Esophagus squamous epithelium (tissue), 5 donors: ENCODE measurements at places on chromosomes 7 and 10. TPM values are rescaled to one million over a fixed set of nuclear protein-coding genes. Genes with fewer than 3 reads are reported as not detected.

SLC26A5 gene
- not detected for total RNA-seq

C10orf143 gene
- total RNA-seq: 0.44 TPM

- no peak for DNase-seq
Measured at GRCh38 chr7:30390736-30391636, 87.6 kb downstream of the NOD1 start.

CFAP70 gene
- total RNA-seq: 0.53 TPM

DNA sequence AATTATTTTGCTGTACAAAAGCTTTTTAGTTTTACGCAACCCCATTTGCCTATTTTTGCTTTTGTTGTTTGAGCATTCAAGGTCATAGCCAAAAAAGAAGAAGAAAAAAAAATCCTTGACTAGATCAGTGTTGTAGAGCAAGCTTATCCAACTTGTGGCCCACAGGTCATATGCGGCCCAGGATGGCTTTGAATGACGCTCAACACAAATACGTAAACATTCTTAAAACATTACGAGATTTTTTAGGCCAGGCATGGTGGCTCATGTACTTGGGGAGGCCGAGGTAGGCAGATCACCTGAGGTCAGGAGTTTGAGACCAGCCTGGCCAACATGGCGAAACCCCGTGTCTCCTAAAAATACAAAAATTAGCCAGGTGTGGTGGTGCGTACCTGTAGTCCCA, 8.1 kb upstream of the MALSU1 start:
- DNase-seq: no peak

DNA sequence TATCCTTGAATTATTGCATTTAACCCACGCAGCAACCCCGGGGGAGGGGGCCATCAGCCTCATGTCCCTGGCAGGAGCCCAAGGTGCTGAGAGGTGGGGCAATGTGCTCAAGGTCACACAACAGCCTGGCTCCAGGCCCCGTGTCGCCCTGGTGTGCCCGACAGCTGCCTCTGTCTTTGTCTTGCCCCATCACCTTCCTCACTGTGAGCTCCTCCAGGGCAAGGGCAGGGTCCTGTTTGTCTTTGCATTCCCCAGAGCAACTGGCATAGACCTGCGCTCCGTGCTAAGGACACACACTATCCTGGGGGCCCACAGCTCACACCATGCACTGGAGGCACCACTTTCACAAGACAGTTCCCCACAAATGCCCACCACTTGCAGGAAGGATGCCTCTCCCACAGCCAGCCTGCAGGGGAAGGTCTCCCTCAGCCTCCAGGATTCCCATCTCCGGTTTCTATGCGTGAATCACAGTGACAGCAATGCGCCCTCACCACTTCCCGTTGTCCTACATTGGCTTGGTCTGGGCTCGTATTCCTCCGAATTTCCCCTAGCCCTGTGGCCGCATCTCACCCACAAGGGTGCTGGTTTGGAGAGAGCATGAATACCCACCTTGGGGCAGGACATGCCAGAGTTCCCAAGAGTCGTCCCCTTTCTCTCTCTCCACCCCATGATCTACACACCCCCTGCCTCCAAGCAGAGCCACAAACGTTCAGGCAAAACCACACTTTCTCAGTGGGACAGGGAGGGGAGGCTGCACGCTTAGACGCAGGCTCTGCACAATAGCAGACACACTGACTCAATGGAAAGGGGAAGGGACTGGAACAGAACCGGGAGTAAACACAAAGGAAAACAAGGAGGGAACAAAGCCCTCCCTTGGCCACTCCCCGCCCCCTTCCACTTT, 10.3 kb downstream of the ITPRIP start:
- DNase-seq: no peak

DNA sequence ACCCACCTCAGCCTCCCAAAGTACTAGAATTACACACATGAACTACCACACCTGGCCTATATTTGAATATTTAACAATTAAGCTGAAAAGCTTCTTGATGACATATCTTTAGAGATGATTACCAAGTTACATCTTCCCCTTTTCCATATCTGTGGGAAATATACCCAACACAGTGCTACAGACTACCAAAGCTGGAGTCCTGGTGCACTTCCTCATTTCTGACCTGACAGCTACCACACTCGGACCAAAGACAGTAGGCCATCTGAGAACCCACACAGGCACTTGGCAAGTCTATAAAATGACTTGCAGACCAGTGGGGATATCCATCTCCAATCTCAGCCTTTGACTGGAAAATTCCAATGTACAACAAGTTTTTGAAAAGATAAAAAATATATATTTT, 270.4 kb upstream of the KLF14 start:
- no peak for DNase-seq

- no peak for DNase-seq
Measured at GRCh38 chr7:44154703-44155102, 13.6 kb upstream of the MYL7 start.

DNA sequence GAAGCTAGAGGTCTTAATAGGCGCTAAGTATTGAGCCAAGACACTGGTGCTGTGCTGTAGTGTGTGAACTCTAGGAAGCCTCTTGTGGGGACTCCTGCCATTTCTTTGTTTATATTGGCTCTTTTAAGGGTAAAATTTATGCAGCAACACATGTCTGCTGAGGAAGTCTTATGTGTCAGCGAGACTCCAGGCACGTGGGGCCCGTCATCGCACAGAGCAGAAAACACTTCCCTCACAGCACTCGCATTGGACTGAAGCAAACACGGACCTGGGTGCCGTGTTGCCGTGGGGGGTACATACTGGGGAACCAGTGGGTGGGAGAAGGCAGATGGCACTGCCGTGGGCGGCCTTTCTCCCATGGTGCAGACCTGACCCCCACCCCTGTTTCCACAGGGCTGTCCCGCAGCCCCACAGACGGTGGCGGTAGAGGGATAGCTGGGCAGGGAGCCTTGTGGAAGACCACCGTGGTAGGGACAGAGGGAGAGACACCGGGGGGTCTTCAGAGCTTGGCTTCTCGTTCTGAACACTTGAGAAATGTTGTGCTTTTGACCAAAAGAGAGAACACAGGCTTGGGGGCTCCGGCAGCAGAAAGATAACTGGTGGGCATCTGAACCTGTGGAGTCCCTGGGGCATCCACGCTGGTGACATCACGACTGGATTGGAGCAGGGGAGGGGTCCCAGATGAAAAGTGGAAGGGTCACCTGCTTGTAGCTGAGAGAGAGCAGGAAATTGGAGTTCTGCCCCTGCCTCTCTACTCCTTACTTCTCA, 284.7 kb upstream of the SHH start:
- DNase-seq: no peak

DNA sequence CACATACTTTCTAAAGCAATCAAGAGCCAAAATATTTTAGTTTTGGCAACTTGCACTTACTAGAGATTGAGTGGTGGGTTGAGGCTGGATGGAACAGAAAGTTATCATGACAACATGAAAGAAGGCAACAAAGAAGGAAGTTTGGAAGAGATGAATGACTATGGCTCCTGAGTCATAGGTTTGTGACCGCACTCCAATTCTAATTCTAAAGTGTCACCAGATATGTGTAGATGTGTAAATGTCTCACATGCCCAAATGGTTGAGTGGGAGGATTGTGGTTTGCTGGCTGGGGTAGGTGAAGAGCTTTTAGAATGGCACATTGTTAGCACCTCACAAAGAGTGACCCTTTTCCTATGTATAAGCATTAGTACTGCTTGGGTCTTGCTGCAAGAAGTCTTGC, 20.2 kb downstream of the TAS2R16 start:
- no peak for DNase-seq

DNA sequence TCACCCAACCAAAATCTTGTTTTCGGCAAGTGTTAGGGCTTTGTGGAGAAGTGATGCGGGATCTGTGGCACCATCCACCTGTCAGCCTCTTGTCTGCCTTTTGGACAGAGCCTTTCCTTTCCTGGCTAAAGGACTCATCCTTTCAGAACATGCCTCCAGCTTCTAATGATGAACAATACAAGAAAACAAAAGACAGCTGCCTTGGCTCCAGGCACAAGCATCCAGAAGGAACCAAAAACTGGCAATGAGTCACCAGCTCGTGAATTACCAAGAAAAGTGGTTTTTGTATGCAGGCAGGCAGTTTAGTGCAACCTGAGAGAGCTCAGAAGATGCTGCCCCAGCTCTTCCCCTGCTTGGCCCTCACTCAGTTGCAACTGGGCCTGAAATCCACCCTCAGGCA, 84.6 kb upstream of the NAMPT start:
- DNase-seq: no peak

DNA sequence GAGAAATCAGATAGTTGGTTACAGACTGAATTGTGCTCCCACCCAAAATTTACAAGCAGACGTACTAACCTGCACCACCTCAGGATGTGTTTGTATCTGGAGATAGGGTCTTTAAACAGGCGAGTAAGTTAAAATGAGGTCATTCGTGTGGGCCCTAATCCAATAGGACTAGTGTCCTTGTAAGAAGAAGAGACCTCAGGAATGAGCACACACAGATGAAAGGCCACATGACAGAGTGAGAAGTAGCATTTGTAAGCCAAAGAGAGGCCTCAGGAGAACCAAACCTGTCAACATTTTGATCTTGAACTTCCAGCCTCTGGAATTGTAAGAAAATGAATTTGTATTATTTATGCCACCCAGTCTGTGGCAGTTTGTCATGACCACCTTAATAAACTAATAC, 149.5 kb upstream of the VWC2 start:
- no peak for DNase-seq

GRCh38 chr10:80453056-80453841, 861 bp upstream of the TSPAN14 start:
- no peak for DNase-seq

DNA sequence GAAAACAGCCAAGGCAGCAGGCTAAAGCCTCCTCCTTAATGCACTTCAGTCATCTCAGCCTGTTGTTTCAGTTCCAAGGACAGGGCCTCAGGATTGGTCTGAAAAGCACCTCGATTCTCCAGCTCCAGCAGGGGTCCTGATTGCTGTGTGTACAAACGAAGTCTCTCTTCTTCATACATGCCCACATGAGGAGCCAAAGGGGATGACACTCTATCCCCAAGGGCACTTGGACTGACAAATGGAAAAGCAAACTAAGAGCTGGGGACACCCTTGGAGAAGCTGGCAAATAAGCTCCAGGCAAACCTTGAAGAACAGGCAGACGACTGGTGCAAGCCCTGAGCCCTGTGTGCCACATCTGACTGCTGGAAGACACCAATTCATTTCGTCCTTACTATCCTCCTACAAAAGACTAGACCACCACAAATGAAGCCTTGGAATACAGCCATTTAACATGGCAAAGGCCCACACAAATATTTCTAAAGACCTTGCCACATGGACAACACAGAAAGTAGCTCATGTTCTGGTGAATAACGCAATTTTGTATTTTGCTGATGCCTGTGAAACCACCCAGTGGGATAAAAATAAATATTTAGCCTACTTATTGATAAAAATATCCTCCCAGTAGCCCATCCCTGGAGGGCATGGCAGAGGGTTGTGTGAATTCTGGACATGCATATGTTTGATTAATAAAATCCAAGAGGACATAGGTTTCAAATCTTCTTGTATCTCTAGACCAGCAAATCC, 61.9 kb downstream of the PARD3 start:
- DNase-seq: no peak

TMEM213 gene
- 1.3 TPM for total RNA-seq

DNA sequence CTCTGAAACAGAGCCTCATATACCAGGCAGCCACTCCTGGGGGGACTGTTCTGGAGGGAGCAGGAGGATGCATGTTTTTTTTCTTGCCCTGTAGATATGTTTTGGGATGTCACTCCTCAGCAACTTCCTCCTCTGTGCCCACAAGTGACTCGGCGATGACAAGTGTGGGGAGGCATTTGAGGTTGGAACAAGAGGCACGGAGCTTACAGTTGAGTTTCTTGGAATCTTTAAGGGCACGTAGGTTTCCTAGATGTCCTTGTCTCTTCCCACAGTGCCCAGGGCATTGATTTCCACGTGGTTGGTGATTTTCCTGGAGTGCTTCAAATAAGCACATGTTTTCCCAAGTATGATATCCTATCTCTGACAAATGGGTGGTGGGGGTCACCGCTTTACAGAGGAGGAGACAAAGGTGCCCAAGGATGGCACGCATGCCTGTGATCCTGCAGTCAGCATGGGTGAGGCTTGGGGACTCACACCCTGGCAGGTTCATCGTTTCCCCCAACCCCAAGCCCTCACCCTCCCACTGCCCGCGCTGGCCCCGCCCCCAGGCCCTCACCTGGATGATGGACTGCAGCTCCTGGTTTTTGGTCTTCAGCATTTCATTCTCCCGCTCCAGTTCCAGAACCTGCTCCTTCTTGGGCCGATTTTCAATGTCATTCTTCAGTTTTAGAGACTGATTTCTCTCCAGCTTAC, 95.2 kb upstream of the GNA12 start:
- DNase-seq: no peak

DNA sequence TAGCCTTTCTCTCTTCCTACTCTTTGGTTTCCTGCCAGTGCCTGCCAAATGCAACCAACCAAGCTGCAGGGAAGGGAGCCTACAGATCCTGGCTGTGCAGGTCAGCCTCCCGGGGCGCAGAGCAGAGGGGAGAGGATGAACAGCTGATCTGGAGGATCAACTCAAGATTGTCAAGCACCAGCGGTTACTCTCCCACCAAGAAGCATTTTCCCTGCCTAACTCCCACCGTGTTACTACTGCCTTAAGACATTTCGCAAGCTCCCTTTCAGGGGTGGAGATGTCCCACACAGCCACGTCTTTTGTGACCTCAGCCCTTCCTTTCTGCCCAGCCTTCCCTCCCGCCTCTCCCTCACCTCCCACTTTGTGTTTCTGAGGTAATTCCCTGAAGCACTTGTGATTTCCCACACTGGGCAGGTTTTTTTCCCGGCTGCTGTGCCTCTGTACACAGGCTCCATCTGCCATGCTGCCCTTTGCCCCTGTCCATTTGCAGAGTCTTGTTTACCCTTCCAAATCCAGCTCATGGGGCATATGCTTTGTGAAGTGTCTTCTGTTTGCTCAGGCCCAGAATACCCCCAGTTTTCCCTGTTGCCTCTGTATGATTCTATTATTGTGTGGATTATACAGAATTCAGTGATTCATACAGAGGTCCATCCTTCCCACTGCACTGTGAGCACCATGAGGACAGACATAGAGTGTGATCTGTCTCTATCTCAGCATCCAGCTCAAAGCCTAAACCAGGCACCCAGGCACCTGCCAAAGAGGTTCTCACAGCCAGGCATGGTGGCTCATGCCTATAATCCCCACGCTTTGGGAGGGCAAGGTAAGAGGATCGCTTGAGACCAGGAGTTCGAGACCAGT, 40.9 kb upstream of the PAPSS2 start:
- no peak for DNase-seq

BAZ1B gene
- total RNA-seq: 18.8 TPM

C1QL3 gene
- total RNA-seq: not detected

GRCh38 chr7:29196191-29196590, 1.6 kb downstream of the CHN2 start:
- DNase-seq: no peak

LMBR1 gene
- total RNA-seq: 34.2 TPM

GRCh38 chr10:42872865-42873435, 90.4 kb downstream of the BMS1 start:
- DNase-seq: no peak
